Activated effector memory CD4-positive, alpha-beta T cell treated with anti-CD3 and anti-CD28 coated beads, Interleukin-2, amount 50 U/mL, for 16 hours (primary cell): ENCODE measurements at places on chromosomes 6 and 20.

DNA sequence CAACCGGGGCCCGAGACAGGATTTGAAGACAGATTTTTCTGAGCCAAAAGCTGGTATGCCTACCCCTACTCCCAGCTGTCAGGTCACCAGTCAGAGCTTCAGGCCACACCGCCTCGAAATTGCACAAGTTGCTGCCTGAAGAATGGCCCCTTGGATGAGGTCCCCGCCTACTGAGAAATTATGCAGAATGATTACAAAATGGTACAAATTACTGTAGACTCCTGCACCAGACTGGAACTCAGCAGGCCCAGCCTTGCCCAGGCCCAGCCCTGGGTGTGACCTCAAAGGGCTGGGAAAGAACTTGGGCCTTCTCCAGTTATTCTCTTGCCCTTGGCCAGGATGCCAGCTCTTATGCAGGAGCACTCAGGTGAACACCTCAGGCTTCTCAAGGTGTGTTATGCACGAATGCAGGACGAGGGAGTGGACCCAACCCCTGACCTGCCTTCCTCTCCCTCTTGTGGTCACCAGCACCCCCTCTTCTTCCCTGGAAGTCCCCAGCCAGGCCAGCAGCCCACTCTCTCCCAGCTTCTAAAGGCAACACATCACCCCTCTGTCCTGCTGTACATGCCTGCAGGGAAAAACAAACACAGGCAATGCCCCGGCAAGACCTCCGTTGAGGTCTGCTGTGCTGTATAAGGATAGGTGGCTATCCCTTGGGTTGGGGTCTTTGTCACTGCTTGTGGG is 88.7 kb upstream of the NAA20 start:
- DNase-seq: no peak

GRCh38 chr6:38077488-38078030 is 258.0 kb downstream of the ZFAND3 start:
- no peak for DNase-seq

GRCh38 chr6:33320315-33321181 is 3.0 kb upstream of the ZBTB22 start:
- no peak for DNase-seq

GRCh38 chr6:116408491-116408890 is 37.7 kb downstream of the DSE start:
- DNase-seq: no peak

DNA sequence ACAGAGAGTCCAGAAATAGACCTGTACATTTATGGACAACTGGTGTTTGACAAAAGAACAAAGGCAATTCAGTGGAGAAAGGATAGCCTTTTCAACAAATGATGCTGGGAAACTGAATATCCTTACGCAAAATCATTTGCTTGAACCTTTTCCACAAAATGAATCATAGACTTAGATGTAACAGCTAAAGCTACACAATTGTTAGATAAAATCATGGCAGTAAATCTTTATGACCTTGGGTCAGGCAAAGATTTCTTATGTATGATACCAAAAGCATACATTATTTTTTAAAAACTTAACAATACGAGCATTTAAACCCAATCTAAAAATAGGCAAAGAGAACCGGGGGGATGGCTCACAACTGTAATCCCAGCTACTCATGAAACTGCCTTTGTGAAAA is 73.5 kb upstream of the DST start:
- DNase-seq: no peak

DNA sequence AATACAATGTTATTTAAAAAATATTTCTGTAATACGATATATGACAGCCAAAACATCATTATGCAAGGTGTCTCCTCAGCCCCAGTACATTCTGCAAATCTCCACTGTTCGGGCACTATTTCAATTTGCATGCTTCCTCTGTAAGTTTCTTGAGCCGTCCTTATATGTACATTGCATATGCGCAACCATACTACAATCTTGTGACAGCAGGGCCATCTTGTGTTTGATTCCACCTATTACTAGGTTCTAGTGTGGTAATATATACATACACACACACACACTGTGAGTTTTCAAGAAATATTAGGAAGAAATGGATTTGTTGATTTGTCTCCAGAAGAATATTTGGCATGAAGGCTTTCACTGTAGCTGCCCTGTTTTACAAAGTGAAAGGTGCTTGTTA is 9.8 kb downstream of the LYRM4 start:
- DNase-seq: no peak

DNA sequence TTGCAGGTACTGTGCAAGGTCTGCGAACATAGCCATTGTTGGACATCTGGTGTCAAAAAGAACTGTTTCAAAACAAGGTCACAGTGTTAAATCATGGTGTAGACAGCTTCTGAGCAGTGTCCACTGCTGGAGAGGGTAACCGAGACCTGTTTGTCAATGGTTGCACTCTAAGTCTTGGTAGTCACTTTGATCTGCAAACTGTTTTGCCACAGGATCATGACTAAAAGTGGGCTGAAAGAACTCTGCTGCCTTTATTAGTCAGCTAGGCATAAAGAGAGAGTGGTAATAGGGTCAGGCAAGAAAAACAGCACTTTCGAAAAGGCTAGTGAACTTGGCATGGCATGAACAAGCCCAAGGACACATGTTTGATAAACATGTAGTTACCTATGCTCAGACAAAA is 552.3 kb upstream of the CITED2 start:
- DNase-seq: no peak

- no peak for DNase-seq
Observed at GRCh38 chr6:118808793-118809638, 84.9 kb upstream of the ASF1A start.

DNA sequence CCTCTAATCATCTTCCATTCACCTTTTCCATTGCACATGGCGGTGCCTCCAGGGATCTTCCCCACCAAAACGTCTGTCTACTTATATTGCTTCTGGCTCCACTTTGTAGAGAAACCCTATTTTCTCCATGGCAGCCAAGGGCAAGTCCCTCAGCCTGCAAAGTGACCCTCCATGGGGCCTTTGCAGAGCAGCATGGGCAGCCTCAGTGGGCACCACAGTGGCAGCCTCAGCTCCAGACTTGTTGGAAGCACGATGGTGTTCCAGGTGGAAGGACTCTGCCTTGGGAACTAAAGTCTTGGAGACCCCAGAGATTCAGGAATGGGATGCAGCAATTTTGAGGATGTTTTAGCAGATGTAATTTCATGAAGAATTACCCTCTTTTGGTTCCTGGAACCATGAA is 18.5 kb upstream of the CCR6 start:
- no peak for DNase-seq

DNA sequence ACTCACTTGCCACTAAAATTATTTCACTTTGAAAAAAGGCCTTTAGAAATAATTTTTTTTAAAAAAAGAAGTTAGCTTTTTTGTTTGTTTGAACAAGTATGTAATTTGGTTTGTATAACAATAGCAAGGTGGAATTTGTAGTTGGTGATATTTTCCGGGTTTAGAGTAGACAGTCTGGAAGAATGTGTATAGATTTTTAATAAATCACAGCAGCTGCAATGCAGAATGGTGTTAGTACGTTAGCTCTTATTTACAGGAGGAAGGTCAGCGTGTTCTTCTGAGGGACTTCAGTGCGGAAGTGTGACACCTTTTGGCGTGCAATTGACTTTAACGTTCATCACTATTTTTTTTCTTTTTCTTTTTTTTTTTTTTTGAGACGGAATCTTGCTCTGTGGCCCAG is 115.4 kb downstream of the PLEKHG1 start:
- DNase-seq: no peak

GRCh38 chr6:163661272-163661671 is 246.8 kb downstream of the QKI start:
- no peak for DNase-seq

GRCh38 chr6:39495640-39496039 is 173.1 kb upstream of the KCNK16 start:
- no peak for DNase-seq

DNA sequence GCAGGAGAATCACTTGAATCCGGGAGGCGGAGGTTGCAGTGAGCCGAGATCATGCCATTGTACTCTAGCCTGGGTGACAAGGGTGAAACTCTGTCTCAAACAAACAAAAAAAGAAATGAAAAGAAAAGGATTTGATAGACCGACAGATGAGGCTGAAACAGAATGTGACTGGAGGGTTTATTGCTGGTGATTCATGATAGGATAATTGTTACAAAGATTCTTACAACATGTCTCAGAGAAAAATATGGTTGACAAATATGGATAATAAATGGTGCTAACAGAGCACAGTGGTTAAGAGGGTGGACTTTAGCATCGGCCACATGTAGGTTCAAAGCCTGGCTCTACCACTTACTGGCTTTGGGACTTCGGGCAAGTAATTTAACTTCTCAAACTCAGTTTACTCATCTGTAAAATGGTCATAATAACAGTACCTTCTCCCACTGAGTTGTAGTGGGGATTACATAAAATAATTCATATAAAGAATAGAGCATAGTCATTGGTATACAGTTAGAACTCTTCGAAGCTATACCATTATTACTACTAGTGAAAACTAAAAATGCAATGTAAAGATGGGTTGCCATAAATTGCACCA is 131.9 kb downstream of the MAP3K7 start:
- no peak for DNase-seq

- no peak for DNase-seq
Observed at GRCh38 chr6:8904754-8905153, 469.4 kb upstream of the SLC35B3 start.

GRCh38 chr20:36682311-36682710 is 36.3 kb upstream of the SLA2 start:
- no peak for DNase-seq

DNA sequence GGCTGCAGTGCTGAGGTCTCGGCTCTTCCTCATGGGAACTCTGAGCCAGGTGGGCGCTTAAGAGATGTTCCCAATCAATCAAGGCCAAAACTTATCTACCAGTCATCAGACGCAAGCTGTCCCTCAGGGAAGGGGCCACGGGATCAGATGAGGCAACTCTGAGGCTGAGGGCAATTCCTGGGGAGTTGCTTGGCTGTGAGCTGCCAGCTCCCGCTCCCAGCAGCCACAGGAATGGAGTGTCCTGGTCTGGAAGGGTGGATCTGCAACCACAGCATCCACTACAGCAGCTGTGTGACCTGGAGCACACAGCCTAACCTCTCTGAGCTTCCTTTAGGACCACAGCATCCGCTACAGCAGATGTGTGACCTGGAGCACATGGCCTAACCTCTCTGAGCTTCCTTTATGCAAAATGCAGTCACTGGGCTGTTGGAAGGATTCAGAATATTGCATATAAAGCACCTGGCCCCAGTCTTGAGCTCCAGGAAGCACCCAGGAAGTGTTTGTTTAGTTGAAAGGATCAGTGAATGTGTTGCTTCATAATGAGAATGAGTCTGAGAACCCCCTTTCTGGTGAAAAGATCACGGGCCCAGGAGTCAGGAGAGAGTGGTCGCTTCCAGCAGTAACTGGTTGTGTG is 60.9 kb downstream of the TFAP2C start:
- DNase-seq: no peak

DNA sequence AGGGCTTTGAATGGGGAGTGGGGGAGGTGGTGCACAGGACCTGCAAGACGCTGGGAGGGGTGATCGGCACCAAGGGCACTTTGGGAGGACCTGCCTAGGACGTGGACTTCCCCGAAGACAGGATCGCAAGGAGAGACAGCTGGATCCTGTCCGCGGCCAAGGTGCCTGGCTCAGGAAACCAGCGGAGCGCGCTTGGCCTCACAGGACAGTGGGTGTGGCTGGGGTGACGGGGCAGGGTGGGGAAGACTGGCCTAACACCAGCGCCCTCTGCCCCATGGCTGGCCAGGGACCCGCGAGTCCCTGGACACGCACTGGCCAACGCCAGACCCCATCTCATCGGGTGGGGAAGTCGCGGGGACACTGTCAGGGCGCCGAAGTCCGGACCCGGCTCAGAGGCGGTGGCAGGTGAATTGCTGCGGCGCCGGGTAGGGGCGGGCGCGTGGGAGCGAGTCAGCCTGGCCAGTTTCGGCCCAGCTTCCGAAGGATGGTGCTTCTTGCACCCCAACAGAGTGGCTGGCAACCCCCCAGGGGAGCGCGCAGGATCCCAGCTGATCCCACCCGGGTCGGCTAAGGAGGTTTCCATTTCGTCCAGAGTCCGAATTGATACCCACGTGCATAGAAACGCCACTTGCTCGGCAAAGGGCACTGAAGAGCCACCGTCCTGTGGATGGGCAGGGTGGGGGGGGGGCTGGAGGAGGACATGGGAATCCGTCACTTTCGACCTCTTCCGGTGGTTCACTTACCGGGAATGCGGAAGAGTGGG is 785 bp upstream of the THBD start:
- no peak for DNase-seq

DNA sequence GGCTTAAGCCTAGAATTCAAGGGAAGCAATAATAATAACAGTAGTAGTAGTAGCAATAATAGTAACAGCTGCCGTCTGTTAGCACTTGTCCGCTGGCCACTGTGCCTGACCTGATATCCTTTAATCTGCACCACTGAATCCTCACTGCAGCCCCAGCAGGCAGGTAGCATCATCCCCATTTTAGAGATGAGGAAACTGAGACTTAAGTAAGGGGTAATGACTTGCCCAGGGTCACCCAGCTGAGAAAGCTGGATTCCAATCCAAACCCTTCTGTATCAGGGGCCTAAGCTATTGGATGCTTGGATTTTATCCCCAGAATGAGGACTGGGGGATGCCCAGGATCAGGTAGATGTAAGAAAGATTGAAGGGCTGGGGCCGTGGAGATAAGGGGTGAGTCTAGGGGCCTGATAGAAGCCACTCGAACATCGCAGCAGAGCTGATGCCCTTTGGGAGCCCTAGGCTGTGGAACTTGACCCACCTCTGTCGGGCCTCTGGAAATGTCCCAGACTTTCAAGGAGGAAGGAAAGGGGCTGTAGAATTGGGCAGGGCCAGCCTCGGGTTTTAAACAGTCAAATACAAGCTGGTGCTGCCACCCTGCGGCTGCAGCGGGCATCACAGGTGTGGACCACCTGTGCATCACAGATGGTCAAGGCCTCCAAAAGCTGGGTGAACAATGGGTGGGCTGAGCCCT is 102.1 kb upstream of the MYL9 start:
- peak; percentile 87 for DNase-seq

DNA sequence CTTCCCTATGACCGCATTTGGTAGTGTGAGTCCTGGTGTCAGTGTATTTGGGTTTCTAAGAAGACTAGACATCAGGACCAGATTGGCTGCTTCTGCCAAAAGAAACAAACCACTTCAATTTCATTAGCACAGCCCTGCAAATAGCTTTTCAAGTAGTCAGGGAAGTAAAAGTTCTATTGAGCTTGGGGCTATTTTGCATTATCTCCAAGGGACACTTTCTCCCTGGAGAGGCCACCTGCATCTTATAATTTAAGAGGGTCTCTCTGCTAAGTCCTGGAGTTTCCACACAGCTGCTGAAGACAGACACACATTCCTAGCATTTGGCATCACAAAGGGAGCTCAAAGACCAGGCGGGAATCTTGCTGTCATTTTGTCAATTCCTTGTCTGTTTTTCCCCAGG is 141.2 kb downstream of the BMP2 start:
- no peak for DNase-seq

DNA sequence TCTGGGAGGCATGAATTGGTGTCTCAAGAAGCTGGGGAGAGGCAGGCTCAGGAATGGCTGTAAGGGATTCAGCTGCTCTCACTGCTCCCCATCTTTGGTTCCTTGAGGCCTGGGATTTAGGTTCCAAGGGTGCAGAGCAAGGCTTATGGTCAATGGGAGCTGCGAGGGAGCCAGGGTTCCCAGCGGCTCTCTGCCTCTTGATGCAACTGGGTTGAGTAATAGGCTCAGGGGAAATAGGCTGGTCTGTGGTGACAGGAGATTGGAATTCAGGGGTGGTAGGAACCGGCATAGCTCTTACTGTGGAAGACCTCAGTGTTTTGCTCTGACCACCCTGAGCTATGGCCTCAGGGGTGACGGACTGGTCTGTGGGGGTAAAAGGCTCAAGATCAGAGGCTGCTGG is 13.0 kb upstream of the NRM start:
- DNase-seq: peak; percentile 37

GRCh38 chr20:24157213-24157612 is 168.6 kb upstream of the GGTLC1 start:
- no peak for DNase-seq

GRCh38 chr6:41515995-41516394 is 30.2 kb upstream of the FOXP4 start:
- no peak for DNase-seq
